ENCODE measurements at places on chromosomes 13 and 19.

- no peak for DNase-seq
Measured at GRCh38 chr19:15498910-15499309, 9.4 kb upstream of the CYP4F22 start.

GRCh38 chr19:1063030-1063908, 3.7 kb upstream of the ARHGAP45 start:
- DNase-seq: no peak

DNA sequence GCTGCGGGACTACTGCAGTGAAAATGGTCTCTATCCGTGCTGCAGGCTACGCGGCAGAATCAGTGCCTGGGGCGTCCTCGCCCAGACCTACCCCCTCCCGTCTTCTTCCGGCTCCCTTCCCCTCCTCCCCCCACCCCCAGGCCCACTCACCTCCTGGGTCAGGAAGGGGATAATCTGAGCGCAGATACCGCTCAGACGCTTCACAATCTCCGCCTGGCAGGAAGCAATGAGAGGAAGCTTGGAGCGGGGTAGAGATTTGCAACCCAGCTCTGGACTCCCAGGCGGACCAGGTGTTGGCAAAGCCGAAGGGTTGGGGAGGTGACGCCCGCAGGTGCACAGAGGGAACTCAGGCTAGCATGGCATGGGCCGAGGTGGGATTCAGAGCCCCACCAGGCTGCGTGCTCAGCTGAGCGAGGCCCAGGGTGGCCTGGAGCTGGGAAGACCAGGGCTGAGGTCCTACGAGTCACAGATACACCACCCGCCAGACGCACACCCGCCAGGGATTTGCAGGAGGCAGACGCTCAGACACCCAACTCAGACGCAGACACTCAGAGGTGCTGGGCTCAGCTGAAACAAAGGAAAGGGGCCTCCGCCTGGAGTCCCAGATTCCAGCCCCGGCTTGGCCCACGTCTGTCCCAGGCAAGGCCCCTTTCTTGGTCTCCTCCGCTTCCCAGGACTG, 4.1 kb downstream of the TLE2 start:
- DNase-seq: no peak

- no peak for DNase-seq
Measured at GRCh38 chr19:44816301-44816700, 7.4 kb downstream of the BCAM start.

- no peak for DNase-seq
Measured at GRCh38 chr13:49295244-49295643, 47.5 kb downstream of the CDADC1 start.

- DNase-seq: peak; percentile 59
Measured at GRCh38 chr19:19627621-19628500, at the start of gene LPAR2. Gene LPAR2, minus strand, starts transcription at chr19:19628220. Its CDS starts 945 bp downstream, at chr19:19627275.

GRCh38 chr19:30450100-30450499, 77.9 kb downstream of the ZNF536 start:
- peak; percentile 58 for DNase-seq

GRCh38 chr13:21837841-21838551, 167.1 kb downstream of the FGF9 start:
- DNase-seq: peak; percentile 41

DNA sequence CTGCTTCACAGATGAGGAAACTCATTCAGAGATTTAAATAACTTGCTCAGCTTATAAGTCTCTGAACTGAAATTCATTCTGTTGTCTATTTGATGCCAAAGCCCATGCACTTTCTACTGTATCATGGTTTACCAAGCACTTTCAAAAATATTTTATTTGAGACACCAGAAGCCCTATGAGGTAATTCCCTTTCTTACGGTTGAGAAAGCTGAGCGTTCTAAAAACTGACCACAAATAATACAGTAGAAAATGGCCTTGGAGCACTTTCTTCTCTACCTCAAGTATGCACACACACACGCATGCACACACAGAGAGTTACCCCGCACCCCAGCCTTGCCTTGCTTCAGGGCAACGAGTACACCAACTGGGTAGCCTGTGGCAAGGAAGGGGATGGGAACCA, 228.5 kb downstream of the RFC3 start:
- no peak for DNase-seq

- DNase-seq: no peak
Measured at GRCh38 chr19:37975071-37975470, 68.1 kb downstream of the SIPA1L3 start.

DNA sequence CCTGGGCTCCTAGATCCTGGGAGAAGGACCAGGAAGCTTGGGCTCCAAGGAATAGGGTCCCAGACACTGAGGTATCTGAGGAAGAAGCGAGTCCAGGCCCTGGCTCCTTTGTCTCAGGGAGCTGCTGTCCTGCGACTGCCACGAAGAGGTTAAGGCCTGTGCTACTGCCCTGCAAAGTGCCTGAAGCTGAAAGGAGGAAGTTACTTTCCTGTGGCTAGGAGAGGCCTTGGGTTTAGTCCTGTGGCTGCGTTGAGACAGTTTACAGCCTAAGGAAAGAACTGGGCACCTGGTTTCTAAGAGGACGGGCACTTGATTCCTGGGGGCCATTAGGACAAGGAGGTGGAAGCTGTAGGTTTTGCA, 2.8 kb downstream of the MYADM start:
- peak; percentile 17 for DNase-seq

GRCh38 chr19:55178781-55179599, 1.1 kb downstream of the SYT5 start:
- peak; percentile 93 for DNase-seq

GRCh38 chr13:77637588-77637987, 59.9 kb upstream of the SLAIN1 start:
- DNase-seq: no peak

DNA sequence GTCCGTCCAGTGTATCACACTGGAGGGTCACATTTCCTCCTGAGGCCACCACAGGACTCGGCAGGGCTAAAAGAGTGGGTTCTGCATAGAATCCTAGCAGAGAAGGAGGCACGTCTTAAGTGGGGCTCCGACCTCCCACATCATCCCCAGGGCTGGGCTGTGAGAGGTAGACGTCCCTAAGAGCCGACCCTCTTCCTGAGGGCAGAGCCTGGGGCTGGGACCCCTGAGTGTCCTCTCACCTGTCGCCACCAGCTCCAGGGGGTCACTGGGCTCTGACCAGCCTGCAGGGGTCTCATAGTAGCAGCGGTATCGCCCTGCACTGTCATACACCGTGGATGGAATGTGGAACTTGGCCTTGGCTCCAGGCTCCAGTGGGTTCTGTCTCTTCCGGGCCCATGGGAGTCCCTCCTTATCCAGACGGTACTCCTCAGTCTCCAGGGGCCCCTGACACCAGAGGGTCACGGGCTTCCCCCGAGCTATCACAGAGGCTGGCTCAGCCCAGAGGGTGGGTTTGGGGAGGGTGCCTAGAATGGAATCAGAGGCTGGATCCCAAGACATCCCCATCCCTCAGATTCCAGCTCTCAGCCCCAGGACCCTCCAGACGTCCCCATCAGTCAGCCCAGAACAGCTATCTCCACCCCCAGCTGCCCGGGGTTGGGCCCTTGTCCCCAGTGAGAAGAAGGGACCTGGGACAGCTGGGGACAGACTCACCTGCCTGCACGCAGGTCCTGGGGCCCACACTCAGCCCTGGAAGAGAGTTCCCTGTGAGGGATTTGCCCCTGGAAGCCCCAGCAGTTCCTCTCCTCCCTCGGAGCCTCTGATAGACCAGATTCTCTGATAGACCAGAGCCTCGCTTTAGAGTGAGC, 590 bp downstream of the LILRB5 start:
- DNase-seq: no peak

DNA sequence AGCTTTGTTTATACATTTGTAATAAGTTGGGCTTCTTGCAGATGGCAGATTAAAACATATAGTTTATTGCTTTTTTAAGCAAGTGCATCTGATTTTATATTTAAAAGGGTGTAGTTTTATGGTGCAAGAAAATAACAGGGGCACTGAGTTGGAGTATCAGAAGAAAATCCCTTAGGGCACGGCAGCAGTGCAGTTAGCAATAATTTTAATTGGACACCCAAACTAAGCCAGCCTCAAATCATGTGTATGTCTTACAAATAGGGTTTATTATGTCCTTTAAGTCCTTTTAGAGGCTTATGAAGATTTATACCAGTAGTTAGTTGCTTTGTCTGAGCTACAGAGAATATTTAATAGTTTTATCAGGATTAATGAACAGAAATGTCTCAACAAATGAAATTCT, 57.5 kb downstream of the GPC6 start:
- no peak for DNase-seq

DNA sequence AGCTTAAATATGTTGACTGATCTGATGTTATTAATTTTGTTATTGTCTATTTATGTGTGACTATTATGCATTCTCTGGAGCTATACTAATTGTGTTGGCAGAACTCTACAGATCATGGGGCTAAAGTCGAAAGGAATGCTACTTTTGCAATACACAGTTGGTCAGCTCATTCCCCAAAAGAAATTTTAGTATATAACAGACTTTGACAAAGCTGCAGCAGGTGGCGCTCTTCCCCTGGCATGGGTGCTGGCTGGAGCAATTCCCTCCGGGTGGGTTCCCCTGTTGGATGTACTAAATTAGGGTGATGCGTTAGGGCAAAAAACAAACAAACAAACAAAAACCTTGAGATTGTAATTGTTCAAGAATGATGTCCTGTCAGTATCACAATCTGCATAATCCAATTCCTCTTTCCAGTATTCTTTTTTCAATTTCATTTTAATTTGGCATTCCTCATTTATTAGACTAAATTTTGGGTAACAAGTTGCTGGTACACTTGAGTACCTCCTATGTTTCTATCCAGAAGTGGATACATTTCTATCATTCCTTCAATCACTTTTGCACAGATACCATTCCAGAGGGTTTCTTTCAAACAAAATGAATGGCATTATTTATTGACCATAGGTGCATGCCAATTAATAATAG, 322.8 kb upstream of the EDNRB start:
- peak; percentile 55 for DNase-seq

- DNase-seq: no peak
Measured at GRCh38 chr13:74987124-74987690, 494.8 kb downstream of the TBC1D4 start.

- DNase-seq: no peak
Measured at GRCh38 chr19:287381-287871, 3.8 kb downstream of the PLPP2 start.

GRCh38 chr13:75480671-75481175, 1.2 kb downstream of the TBC1D4 start:
- peak; percentile 24 for DNase-seq

DNA sequence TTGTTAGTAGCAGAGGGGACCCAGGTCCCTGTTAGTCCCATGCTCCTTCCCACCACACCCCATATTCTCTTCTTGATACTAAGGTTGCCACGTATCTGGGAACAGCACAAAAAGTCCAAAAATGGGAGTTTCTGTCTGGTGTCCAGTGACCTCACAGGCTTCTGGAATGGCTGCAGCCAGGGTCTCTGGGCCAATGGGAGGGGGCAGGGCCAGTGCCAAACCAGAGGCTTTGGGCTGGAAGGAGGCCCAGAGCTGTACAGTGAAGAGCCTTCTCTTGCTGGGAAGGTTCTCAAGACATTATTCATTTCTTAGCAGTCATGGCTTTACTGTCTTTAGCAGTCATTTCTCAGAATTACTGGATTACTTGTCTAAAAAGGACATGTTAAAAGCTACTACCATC, 119.2 kb downstream of the FRY start:
- DNase-seq: peak; percentile 37

GRCh38 chr19:1590641-1591397, 1.8 kb downstream of the MBD3 start:
- DNase-seq: peak; percentile 59

GRCh38 chr19:43674596-43674995, 4.6 kb upstream of the PLAUR start:
- DNase-seq: no peak

GRCh38 chr13:20340759-20341171, 108.6 kb upstream of the GJB6 start:
- no peak for DNase-seq

- no peak for DNase-seq
Measured at GRCh38 chr13:60482012-60482411, 85.0 kb downstream of the TDRD3 start.

DNA sequence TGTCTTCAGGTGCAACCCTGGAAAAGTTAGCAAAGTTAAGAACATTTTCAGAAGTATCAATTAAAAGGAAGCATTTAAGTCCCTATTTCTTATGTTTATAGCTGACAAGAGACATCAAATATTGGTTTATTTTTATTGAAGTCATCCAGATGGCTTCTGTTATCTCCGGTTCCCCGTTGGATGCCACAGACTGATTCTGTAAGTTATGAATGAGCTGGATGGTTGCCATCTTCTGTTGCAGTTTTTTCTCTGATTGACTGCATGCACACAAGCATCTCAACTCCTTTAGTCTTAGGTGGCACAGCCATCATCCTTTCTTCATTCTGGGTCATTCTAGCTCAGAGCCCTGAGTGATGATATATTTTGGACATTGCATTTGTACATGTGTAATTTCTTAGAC, 10.6 kb upstream of the OXGR1 start:
- no peak for DNase-seq

GRCh38 chr19:35755131-35755549, 1.7 kb downstream of the HSPB6 start:
- no peak for DNase-seq

GRCh38 chr13:68261105-68261504, 1031.0 kb upstream of the PCDH9 start:
- DNase-seq: no peak

DNA sequence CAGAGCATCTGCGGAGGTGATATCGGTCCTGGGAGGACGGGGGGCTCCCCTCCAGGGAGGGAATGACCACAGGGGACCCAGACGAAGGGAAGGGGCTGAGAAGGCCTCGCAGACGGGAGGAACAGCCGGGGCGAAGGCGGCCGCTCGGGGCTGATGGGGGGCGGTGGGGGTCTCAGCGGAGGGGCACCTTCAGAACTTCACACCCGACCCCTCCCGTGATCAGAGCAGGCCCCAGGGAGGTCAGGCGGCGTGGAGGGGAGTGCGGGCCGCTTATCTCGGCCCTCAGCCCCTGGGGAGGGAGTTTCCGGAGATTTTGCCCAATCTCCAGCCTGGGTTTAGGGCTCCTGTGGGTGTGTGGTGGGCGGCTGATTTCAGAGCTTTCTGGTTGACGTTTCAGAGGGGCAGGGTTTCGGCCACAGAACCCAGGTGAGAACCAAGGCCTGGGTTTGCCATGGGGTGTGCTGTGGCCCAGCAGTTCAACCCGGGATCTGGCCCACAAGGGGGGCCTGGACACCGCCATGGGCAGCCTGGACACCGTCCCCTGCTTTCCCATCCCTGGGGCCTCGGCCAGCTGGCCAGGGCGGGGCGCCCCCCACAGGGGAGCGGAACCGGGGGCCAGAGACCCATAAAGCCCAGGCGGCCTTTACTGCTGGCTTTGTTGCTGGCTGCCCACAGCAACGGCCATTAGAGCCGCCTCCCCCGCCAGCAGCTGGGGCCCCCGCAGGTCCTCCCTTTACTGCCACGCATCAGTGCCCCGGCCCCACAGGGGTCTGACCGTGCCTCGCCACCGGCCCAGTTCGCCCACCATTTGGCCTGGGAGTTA, 29.0 kb downstream of the ARID3A start:
- no peak for DNase-seq

DNA sequence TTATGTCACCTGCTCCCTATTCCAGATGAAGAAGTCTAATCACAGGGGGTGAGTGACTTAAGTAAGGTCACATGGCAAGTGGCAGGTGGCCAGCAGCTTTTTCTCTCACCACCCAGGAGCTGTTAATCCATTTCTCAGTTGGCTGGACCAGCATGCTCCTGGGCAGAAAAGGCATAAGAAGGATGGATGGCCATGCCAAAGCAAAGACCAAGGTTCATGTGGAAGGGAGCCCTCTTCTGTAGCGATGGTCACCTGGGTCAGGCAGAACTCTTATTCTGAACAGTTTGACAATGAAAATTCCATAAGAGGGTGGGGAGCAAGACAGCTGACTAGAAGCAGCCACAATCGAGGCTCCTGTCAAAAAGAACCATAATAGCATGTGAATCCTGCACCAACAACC, 538.1 kb downstream of the SUCLA2 start:
- DNase-seq: no peak

GRCh38 chr13:26993780-26994179, 177.8 kb downstream of the USP12 start:
- no peak for DNase-seq
